ENCODE measurements at places on chromosomes 11 and 22.

DNA sequence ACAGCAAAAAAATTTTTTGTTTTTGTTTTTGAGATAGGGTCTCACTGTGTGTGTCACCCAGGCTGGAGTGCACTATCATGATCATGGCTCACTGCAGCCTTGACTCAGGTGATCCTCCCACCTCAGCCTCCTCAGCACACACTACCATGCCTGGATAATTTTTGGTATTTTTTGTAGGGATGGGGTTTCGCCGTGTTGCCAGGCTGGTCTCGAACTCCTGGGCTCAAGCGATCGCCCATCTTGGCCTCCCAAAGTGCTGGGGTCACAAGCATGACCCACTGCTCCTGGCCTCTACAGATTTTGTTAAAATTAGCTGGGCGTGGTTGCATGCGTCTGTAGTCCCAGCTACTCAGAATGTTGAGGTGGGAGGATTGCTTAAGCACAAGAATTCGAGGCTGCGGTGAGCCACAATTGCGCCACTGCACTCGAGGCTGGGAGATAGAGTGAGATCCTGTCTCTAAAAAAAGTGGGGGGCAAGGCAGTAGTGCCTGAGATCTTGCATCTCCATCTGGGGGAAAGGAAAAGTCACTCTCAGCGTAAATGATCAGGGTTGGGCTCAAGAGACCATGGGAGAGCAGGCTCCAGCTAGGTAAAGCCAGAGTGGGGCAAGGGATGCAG is 10.6 kb upstream of the DGKZ start:
- DNase-seq = no peak

DNA sequence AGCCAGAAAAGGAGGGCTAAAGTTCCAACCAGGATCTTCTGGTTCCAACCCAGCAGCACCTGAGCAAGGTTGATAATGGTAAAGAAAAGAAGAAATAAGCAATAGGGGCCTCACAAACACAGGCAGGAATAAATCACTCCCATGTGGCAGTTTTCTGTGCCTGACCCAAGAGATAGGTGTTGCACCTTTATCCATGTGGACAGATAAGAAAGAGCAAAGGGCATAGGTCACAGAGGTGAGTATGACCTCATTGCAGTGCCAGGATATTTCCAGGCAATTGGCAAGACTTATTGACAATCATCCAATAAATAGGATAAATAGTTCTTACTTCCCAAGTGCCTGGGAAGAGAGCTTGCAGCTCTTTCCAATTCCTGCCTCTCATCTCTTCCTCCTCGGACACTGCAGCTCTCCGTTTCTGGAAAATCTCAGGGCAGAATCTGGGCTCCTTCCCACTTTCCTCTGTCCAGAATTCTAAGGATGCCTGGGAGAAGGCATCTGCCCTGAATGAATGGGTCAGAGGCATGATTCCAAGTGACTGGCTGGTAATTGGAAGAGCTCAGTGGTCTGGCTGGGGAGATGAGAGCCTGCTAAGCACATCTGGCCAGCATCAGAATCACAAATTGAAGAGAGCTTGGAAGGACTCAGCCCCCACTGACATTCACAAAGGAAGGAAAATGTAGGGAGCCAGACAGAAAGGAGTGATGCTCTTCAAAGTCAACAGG is 14.5 kb upstream of the LRRC55 start:
- no peak for DNase-seq

DNA sequence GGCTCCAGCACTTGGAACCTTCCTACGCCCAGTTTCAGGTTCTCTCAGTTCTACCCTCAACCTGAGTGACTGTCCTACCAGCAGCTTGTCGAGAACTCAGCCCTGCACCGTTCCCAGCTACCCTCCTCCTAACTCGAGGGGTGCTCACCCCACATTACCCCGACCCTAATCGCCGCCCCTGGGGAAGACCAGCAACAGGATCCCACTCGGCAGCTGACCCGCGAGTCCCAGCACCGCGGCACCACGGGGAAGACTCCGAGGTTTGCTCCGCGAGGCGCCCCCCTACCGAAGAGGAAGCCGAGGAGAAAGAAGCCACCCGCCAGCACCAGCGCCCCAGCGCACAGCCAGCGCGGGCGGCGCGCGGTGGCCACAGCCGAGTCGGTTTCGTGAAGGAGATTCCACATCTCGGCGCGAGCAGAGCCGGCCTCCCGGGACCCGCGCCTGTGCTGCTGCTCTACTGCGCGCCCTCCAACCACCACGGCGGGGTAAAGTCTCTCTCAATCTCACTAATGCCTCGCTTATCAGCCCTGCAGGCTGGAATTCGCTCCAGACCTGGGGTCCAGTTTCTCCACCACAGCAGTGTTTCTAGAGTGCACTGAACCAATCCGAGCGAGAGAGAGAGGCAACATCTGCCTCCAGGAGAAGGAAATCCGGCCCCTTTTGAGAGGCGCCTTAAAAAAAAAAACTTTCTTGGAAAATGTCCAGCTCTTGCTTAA is at the start of gene FOLH1:
TSS of gene FOLH1 (minus strand) at position 597 of the 716 bp plus-strand sequence. CDS start at position 404, 193 bp downstream.
- DNase-seq = no peak

DNA sequence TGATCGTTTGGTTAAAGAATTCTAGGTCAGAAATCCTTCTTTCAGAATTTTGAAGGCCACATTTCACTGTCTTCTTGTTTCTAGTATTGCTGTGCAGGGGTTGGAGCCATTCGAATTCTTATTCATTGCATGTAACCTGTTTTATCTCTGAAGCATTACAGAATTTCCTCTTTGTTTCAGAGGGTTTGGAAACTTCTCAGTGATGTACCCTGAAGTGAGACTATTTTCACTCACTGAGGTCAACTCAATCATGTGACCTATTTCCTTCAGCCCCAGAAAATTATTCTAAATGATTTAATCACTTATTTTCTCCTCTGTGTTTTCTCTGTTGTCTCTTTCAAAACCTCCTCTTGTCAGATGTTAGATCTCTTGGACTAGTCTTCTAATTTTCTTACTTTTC is 147.8 kb downstream of the ENTHD1 start:
- no peak for DNase-seq

DNA sequence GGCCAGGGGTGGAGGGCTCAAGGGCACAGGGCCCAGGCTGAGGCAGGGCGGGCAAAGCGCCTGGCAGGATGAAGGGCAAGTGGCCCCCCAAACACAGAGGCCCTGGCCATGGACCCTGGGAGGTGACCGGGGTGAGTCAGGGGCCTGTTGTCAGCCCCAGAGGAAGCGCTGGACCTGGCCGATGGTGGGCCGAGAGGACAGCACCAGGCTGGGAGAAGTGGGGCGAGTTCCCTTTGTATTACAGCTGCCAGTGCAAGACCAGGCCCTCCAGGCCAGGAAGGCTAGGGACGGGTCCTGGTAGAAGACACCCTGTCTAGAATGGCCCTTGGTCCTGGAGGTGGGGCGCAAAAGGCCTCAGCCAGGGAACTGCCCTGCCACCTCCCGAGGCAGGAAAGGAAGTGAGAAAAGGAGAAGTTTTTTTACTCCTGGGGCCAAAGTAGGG is 12.8 kb downstream of the CXCR5 start:
- DNase-seq = no peak

DNA sequence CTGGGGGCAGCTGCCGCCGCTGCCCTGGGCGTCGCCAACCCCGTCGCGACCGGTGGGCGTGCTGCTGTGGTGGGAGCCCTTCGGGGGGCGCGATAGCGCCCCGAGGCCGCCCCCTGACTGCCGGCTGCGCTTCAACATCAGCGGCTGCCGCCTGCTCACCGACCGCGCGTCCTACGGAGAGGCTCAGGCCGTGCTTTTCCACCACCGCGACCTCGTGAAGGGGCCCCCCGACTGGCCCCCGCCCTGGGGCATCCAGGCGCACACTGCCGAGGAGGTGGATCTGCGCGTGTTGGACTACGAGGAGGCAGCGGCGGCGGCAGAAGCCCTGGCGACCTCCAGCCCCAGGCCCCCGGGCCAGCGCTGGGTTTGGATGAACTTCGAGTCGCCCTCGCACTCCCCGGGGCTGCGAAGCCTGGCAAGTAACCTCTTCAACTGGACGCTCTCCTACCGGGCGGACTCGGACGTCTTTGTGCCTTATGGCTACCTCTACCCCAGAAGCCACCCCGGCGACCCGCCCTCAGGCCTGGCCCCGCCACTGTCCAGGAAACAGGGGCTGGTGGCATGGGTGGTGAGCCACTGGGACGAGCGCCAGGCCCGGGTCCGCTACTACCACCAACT is 1.0 kb downstream of the FUT4 start:
- no peak for DNase-seq

GRCh38 chr22:42811459-42811858 is 45.6 kb downstream of the ARFGAP3 start:
- no peak for DNase-seq

DNA sequence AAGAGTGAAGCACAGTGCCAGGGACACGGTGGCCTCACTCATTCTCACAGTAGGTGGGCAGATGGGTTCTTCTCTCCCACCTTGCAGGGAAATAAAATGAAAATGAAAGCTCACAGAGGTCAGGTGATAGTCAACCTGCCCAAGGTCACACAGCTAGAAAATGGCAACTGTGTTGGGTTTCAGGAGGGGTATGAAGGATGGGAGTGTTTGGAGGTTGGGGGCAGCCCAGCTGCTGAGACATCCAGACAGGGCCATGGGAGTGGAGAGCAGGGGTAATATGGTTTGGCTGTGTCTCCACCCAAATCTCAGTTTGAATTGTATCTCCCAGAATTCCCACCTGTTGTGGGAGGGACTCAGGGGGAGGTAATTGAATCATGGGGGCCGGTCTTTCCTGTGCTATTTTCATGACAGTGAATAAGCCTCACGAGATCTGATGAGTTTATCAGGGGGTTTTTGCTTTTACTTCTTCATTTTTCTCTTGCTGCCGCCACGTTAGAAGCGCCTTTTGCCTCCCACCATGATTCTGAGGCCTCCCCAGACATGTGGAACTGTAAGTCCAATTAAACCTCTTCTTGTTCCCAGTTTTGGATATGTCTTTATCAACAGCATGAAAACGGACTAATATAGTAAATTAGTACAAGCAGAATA is 247.0 kb downstream of the TENM4 start:
- DNase-seq = no peak

GRCh38 chr11:31617246-31617645 is 107.7 kb downstream of the ELP4 start:
- DNase-seq = no peak

Data from activated naive CD4-positive, alpha-beta T cell (primary cell).